ENCODE measurements at places on chromosomes 3 and 15.

- no peak for DNase-seq
Observed at GRCh38 chr3:11662392-11662990, 18.8 kb upstream of the VGLL4 start.

DNA sequence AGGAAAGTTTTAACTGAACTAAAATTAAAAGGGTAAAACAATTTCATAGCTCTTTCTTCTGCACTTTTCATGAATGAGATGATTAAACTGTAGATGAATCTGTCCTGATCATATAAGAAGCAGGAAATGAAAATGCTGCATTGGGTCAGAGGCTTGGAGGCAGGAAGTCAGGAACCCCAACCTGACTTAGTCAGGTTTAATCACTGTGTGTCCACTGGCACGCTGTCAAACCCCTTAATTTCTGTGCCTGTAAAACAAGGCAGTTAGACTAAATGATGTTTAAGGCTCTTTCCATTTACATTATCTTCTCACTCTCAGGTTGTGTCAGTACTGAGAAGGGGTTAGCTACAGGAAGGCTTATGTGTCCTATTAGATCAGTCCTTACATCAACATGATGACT is 193.3 kb upstream of the TTC14 start:
- no peak for DNase-seq

- DNase-seq: no peak
Observed at GRCh38 chr3:64816355-64816754, 128.6 kb upstream of the ADAMTS9 start.

- no peak for DNase-seq
Observed at GRCh38 chr3:78697426-78697825, 1070.4 kb downstream of the ROBO1 start.

GRCh38 chr15:46344115-46344724 is 709.4 kb downstream of the SQOR start:
- no peak for DNase-seq

DNA sequence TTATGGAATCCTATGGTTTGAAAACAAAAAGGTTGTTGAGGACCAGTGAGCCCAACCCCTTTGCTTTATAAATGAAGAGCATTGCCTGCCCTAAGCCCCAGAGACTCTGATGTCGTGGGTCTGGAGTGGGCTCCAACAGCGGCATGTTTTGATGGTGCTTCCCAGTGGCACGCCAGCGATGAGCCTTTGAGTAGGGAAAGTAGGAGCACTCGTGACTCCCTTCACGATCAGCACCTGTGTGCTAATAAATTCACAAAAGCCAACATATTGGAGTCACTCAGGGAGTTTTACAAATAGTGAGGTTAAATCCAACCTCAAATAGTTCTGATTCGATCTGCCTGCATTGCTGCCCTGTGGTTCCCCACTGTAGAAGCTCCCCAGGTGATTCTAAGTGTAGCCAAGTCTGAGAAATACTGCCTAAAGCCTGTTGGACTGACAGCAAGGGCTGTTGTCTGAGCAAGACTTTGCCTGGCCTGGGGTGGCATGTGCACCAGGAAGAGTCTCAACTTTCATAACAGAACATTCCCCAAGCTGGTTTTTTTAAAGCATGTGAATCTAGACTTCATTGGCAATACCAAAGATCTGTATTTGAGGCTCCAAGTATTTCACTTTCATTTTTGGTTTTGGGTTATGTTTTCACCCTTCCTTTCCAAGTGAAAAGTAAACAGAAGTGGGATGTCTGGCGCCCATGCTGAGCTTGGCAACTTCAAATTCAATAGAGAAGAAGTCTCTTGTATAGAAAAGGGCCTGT is 9.9 kb downstream of the CCR5 start:
- no peak for DNase-seq

DNA sequence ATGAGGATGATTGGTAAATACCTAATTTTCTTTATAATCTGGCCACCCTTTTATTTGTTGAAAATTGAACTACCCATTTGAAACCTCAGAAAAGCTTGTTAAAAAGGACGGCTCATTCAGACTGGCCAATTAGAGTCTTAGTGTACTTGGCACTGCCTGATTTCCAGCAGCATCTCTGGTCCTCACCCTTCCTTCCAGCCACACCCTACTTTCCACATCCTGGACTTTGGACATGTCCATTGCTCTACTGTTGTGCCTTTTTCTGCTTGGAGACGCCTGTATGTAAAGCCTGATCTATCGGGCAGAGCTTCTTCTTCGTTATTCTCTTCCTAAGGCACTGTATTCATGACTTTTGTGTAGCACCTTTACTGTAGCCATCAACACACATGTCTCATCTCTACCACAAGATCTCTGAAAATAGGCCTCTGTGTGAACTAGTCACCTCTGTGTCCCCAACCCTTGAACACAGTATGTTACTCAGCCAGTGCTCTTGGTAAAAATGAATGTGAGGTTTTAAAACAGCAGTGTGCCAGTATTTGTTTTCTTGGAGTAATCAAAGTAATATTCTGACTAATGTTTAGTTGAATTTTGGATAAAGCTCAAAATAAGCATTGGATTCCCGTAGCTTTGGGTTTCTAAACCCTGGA is 6.8 kb downstream of the RBM5 start:
- DNase-seq: no peak

DNA sequence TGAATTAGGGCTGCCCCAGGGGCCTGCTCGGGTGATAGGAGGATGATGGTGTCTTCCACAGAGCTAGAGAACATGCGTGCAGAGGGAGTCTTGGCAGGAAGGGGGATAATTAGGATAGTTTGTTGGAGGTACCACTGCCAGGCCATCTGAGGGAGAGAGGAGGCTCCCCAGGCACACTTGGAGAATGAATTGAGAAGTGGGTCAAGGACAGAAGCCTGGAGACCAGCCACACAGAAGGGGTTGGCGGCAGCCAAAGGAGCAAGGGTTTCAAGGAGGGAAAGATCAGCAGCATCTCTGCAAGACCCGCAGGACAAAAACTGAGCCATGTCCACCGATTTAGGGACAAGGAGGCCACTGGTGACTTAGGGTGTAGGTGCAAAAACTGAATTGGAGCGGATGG is 6.9 kb downstream of the SLC28A1 start:
- no peak for DNase-seq

DNA sequence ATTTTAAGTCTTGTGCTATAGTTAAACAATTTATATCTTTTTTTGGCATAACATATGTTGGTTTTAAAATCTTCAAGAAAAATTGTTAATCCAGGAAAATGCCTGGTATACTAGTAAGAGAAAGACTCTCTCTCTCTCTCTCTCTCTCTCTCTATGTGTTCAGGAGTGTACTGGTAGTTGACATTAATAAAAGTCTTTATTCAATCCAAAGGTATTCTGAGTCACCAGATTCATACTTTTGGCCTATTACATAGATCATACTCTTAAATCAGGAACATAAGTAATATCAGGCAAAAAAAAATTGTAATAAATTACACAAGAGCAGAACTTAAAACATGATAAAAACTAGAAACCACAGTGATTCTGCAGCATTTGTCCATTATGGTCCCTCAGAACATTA is 70.2 kb downstream of the TFG start:
- no peak for DNase-seq

GRCh38 chr3:65338571-65338970 is 650.8 kb upstream of the ADAMTS9 start:
- no peak for DNase-seq

DNA sequence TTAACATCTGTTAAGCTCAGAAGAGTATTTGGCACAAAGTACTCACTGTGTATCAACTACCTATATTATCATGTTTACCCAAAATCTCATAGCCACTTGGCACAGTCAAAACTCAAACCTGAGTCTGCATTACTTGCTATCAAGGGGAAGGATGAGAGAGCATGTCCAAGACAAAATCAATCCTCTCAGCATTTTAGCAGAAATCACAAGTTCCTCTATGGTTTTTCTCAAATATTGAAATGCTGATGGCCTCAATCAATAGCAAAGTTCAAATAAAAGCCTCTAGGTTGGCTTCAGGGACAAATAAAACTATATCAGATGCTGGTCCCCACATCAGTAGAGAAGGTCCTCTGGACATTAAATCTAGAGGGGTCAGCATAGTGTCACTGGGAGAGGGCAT is 14.3 kb downstream of the TBC1D2B start:
- DNase-seq: no peak

DNA sequence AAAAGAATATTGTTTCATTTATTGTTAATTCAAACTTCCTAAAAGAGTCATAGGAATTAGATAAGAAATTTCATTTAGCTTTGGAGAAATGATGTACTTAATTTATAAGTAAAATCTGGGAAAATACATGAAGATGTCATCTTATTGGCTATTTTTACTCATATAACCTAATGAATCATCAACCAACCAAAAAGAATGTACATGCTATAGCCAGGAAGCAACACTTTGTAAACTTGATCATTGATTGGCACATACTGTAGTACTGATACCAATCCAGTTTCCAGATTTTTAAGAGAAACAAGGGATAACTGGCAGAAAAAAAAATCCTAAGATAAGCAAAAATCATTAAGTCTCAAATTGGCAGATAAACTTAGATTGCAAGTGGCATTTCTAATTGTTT is 207.9 kb upstream of the CDIN1 start:
- DNase-seq: no peak

- DNase-seq: peak; percentile 29
Observed at GRCh38 chr3:53709860-53710674, 136.2 kb downstream of the CHDH start.

GRCh38 chr3:128176276-128176833 is 23.1 kb downstream of the EEFSEC start:
- no peak for DNase-seq

- no peak for DNase-seq
Observed at GRCh38 chr15:80141916-80142598, 10.7 kb upstream of the FAH start.

DNA sequence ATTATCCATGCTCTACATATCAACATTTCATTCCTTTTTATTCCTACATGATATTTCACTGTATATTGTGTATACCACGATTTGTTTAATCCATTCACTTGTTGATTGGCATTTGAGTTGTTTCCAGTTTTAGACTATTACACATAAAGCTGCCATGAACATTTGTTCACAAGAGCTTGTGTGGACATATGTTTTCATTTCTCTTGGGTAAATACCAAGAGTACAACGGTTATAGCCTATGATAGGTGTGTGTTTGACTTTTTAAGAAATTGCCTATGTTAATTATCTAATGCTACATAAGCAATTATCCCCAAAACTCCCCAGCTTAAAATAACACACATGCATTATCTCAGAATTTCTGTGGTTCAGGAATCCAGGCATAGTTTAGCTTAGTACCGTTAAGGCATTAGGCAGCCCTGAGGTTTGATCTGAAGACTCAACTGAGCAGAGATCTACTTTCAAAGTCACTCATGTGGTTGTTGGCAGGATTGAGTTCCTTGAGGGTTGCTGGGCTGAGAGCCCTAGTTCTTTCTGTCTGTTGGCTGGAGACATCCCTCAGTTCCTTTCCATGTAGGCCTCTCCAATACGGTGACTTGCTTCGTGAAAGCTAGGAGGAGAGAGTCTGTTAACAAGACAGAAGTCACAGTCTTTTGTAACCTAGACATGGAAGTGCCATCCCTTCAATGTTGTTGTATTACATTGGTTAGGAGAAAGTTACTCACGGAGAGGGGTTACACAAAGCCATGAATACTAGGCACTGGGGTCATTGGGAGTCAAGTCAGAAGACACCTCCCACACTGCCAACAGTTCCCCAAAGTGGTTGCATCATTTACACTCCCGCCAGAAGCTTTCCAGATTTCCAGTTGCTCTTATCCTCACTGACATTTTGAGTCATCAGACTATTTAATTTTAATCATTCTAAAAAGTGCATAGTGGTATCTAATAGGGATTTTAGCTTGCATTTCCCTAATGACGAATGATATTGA is 21.0 kb upstream of the PCSK6 start:
- no peak for DNase-seq

DNA sequence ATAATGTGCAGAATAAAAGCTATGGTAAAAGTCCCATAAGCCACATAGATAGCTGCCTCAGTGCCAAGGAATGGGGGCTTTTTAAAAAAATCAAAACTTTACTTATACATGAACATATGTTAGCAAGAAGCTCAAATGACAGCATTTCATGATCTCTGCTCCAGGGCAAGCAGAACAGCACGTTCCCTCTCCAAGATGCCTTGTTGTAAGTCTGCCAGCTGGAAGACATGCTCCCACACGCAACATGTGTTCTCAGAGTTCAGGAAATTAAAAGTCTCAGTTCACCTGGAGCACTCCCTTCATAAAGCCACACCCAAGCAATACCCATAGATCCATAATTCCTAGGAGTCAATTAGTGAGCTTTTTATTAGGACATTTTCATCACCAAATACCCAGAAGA is 52.2 kb downstream of the ABI3BP start:
- DNase-seq: no peak

- no peak for DNase-seq
Observed at GRCh38 chr15:66004618-66005262, 135.4 kb downstream of the RAB11A start.

- no peak for DNase-seq
Observed at GRCh38 chr15:73694419-73694818, 10.2 kb downstream of the CD276 start.

DNA sequence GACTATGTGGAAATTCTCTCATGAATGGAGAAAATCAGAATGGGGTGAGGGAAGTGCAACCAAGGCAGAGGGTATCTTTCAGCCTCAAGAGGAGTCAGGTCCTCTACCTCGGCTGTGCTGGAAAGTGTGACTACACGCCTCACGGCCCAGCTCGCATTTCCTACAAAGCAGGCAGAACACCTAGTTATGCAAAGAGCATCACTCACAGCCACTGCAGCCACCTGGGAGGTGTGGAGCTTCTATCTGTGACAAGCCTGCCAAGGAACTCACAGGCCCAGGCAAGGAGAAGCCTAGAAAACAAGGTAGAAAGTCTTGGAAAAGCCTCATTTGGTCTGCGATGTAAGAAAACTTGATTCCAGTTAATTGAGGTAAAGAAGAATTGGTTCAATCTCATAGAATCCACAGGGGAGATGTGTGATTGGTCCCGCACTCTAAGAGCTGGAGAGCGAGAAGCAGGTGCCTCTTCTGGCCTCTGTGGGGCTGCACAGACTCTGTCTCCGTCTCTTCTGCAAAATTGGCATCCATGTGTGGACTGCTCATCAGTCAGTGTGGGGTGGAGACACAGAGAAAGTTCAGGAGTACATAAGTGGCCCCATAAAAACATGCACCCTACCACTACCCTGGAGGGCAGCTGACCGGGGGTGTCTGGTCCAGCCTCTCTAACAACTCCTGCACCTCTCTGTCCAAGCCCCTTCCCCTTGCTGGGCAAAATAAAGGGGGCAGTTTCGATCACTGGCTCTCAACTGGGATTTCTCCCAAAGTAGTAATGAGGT is 76.8 kb downstream of the TAMM41 start:
- DNase-seq: no peak
